ENCODE measurements at places on chromosomes 4 and X.

- DNase-seq: no peak
Measured at GRCh38 chrX:56313308-56313707, 81.2 kb downstream of the KLF8 start.

DNA sequence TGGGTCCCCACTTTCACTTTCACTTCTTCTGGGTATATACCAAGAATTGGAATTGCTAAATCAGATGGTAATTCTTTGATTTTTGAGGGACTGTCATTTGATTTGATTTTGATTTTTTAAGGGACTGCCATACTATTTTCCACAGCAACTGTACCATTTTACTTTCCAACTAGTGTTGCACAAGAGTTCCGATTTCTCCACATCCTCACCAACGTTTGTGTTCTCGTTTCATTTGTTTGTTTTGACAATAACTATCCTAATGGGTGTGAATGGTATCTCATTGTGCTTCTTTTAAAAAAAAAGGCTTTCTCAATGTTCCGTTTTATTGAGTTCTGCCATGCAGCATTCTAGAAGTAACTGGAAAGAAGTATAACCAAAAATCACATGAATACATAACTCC lies 62.6 kb downstream of the C4orf46 start:
- DNase-seq: no peak

- DNase-seq: no peak
Measured at GRCh38 chrX:40171513-40172400, 74.0 kb upstream of the BCOR start.

GRCh38 chr4:39083164-39083563 lies 21.1 kb downstream of the KLHL5 start:
- DNase-seq: peak; percentile 46

GRCh38 chr4:157121401-157121800 lies 45.5 kb downstream of the GLRB start:
- DNase-seq: no peak

DNA sequence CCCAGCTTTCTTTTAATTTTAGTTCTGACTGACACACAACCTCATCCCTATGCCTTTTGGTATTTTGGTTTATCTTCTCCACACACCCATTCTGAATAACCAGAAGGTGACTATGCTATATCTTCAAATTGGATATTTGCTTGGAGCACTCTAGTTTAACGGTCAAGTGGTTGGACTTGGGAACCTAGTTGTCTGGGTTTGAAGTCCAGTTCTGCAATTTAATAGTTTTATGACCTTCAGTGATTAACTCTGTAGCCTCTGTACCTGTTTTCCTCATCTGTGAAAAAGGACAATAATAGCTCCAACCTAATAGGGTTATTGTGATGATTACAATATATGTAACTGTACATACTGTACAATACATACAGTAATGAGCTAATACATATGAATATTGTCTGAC lies 20.0 kb downstream of the PPM1K start:
- no peak for DNase-seq

GRCh38 chrX:135544338-135544948 lies 24.0 kb downstream of the INTS6L start:
- no peak for DNase-seq

DNA sequence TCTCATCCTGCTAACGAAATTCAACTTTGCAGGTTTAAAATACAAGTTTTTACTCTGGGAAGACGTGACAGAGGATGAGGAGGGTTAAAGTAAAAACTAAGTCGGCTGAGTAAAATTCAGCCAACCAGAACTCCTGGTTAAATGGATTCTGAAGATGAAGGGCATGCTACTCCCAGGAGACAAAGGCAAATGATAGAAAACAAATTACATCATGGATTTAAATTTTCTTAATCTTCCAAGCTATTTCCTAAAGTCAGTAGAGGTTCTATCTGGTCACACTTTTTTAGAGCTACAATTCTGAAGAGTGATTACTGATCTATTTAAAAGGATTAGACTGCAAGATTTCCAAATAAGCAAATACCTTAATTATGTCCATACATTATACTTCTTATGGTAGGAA lies 47.9 kb downstream of the ZNF827 start:
- no peak for DNase-seq

DNA sequence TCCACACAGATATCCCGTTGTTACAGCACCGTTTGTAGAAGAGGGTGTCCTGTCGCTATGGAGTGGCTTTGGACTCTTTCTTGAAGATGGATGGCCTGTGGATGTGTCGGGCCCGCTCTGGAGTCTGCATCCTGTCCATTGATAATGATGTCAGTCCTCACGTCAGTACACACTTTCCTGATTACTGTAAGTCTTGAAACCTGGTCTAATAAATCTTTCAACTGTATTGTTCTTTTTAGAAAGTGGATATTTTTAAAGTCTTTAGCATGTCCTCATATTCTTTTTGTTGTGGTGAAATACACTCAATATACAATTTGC lies 14.9 kb downstream of the MSANTD1 start:
- DNase-seq: no peak

DNA sequence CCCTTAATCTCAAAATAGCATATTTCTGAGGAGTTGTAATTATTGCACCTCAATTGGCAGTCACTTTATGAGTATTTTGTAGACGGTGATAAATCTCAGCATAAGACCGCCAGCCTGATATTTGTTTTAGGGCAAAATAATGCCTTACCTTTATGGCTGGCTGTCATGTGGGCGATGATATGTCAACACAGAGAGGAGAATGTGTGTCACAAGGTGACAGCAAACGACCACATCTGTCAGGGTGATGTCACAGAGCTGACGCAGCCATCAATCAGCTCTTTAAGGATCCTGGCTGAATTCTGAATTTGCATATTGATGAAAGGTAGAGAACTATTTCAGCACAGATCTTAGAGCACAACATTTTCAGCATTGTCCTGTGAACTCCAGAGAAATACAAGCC lies 209.7 kb downstream of the CEP135 start:
- no peak for DNase-seq

DNA sequence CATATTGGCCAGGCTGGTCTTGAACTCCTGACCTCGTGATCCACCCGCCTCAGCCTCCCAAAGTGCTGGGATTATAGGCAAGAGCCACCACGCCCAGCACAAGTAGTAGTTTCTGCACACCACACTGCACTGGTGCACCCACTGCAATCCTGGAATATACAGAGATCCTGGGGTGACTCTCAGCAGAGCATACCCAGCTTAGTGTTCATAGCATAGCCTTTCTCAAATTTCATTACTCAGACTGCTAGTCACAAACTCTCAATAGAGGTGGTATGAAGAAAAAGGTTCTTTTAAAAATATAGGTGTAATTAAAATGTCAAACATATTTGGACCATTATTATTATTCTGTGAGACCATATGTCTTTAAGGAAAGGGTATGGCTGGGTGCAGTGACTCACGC lies 6.2 kb upstream of the ARHGAP10 start:
- no peak for DNase-seq

- DNase-seq: no peak
Measured at GRCh38 chr4:83093060-83093640, 21.4 kb downstream of the PLAC8 start.

- no peak for DNase-seq
Measured at GRCh38 chr4:176653401-176654220, 139.1 kb downstream of the VEGFC start.

GRCh38 chrX:27619459-27619858 lies 29.3 kb downstream of the DCAF8L2 start:
- peak; percentile 13 for DNase-seq

DNA sequence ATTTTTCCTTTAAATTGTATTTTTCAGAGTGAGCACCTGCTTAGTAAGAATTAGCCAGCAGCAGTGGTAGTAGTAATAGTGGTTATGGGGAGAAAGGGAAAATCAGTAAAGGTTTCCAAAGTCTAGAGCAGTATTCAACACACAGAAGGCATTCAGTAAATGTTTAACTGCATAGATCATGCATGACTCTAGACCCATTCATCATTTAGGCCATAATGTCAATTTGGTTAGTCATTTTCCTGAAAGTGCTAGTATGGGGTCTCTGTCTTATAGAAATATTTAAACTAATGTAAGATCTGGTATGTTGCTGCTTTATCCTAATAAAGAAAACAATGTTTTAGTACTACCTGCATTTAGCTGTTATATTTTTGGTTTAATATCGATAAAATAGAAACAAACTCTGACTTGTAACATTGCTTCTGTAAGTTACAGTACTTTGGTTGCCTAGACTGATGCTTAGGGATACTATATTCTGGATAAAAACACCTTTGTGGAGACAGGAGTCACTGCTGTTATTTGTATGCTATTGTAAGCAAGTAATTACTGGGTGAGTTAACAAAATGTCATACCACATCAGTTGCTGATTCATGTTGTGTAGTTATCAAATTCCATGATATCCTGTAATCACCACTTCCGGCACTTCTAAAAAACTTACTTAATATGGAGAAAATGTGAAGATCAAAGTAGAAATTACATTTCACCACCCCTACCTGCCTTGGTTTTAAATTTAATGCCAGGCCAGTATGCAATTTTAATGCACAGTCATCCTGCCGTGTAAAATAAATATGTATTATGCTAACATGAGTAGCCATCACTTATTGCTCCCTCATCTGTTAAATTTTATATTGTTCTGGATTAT lies 115.8 kb upstream of the BMPR1B start:
- peak; percentile 72 for DNase-seq

DNA sequence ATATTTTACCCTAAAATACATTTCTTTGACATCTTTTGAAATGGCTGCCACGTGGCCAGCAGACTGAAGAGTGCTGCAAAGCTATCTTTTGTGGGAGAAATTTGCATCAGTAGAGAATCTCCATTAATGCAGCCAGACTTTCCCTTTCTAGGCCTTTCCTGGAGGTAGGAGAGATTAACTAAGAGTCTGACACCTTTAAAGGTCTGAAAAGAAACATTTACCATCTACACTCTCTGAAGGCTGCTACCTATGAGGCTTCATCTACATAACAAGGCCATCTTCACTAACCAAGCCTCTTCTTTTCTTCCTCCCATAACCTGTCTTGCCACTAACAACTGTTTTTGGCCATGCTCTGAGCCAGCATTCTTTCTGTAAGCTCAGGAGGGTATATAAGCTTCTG lies 17.8 kb upstream of the SPRY1 start:
- DNase-seq: no peak

DNA sequence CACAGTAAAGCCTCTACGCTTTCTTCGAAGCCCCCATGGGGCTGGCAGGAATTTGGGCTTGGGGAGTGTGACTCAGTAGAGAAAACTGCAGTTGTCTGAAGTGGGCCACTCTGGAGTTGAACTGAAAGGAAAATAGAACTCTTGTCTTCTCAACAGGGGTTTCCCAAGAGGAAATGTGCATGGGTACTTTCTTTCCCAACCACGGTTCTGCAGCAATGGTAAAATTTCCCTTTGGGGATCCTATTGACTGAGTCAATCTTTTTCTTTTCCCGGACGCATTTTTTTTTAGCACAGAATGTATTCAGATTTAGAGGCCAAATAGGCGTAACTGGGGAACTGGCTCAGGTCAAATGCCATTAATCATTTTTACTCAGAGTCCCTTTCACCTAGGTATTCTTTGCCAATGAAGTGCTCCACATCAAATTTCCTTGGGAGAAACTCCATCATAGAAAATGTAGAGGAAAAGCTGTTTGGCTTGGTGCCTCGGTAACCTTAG lies 269.3 kb downstream of the STIM2 start:
- no peak for DNase-seq

GRCh38 chr4:108649863-108650211 lies 562 bp upstream of the OSTC start:
- no peak for DNase-seq

DNA sequence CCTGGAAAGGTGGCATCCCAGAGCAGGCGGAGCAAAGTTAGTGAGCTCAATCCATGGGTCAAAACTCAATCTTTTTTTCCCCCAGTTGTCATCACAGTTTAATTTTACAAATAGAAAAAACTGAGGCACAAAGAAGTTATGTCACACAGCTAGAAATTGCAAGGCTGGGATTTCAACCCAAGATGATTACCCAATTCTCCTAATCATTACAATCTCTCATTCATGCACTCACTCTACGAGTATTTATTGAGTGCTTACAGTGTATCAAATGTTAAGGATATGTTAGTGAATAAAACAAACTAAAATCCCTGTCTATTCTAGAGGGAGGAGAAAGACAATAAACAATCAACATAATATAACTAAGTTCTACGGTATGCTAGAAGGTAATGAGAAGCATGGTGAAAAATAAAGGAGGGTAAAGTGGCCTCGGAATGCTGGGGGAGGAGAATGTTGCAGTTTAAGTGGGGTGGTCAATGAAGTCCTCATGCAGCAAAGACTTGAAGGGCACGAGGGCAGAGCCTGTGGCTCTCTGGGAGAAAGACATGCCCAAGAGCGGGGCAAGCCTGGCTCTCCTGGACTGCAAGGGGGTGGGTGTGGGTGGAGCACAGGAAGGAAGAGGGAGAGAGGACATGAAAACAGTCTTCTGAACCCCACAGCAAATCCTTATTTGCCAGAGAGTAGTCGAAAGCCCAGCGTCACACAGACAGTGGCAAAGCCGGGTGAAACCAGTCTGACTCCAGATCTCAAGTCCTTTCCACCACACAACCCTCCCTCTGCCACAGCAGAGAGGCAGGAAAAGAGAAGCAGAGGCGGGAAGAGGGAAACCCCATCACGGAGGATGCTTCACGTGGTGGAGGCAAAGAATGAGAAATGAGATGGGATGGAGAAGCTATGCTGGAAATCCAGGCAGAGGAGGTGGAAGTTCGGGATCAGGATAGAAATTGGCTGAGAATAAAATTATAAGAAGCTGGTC lies 48.3 kb downstream of the RAB33B start:
- no peak for DNase-seq

GRCh38 chr4:105150503-105150902 lies 3.8 kb downstream of the TET2 start:
- no peak for DNase-seq

- DNase-seq: no peak
Measured at GRCh38 chrX:2507904-2508627, 7.3 kb upstream of the DHRSX start.

- DNase-seq: no peak
Measured at GRCh38 chr4:188603646-188604045, 464.4 kb downstream of the TRIML1 start.

DNA sequence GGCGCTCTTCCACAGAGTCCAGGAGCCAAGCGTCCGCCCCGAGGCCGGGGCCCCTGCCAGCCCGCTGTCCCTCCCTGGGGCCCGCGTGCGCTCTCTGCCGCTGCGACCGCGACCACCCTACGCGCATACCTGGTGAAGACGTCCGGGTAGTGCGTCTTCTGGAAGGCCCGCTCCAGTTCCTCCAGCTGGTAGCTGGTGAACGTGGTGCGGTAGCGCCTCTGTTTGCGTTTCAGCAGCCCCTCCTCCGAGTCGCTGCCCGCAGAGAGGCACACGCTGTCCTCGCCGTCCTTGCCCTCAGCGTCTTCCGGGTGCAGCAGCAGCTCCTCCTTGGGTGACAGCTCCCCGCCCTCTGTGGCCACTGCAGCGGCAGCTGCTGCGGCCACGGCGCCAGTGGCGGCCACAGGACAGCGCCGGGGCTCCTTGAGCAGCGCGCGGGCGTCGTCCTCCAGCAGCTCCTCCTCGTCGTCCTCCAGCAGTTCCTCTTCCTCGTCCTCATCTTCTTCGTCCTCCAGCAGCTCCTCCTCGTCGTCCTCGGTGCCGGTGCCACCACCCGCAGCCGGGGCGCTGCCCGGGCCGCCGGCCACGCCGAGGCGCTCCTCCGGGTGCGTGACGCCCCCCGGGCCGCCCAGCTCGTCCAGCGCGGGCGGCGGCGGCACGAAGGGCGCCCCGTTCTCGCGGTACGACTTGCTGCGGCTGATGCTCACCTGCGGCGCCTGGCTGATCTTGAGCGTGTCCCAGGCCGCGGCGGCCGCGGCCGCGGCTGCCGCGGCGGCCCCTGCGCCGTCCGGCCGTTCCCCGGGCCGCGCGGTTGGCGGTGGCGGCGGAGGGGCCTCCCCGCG lies 2.8 kb downstream of the ARX start:
- peak; percentile 5 for DNase-seq

Measured in A172 (cell line).